ENCODE measurements at places on chromosomes 7 and 10. TPM values are rescaled to one million over a fixed set of nuclear protein-coding genes. Genes with fewer than 3 reads are reported as not detected.
A peak's percentile ranks its signal among the peaks of the same experiment; 100 is the strongest.

DNA sequence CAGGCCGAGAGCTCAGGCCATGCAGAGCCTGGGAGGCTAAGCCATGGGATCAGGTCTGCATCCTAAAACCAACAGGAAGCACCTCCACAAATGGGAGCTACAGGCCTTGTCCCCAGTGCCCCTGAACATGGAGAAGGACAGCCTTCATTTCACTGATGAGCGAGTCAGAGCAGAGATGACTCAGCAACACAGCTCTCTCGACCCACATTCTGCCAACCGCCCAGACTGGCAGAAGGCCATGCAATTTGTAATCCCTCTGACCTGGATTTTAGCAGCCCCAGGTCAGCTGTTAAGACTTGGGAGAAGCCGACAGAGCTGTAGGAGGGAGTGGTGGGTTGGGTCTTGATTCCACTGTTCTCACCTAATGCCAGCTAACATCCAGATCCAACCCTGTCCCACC, 25.5 kb downstream of the VOPP1 start:
- DNase-seq = peak; percentile 90

DNA sequence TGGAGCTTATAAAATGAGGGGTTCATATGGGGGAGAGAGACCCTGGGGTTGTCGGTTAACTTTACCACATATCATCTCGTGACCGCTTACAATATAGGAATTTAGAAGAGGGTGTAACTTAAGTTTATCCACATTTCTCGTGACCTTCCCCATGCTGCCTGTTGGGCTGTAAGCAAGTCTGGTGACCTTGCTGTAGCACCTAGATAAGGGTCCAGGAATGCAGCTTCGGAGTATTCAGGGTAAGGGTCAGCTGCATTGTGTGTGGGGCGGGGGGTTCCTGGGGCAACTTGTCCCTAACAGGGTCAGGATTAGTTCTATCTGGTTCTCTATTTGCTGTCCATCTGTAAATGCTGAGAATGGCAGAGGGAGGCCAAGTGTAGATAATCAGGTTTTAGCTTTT, 1.3 kb upstream of the CHST3 start:
- DNase-seq = no peak

- no peak for DNase-seq
Observed at GRCh38 chr10:35728341-35728740, 86.2 kb upstream of the FZD8 start.

The SEMA3D gene
- not detected for total RNA-seq

DNA sequence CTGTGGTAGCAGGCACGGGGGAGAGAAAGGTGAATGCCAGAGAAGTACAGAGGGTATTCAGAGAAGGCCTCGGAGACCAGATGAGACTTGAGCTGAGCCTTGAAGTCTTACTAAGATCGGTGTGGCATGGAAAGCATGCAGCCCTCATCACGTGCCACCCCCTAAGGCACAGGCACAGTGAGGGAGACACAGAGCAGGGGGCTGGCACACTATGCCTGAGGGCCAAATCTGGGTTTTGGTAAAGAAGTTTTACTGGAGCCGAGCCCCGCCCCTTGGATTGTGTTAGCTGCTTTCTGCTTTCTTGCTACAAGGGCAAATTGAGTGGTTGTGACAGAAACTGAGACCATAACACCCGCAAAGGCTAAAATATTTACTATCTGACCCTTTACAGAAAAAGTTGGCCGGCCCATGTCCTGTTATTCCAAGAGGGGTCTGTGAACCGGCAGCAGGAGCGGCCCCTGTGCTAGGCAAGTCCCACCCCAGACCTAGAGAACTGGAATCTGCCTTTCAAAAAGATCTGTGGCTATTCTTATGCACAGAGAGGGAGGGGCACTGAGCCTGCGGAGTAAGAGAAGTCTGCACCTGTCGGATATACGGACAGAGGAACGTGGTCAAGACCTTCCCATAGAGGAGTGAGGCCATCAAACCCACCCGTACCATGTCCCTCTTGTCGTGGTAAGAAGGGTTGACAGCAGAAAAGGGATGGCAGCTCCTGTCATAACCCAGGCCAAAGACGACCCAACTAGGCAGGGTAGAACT, 109.3 kb upstream of the RHEB start:
- DNase-seq = no peak

- DNase-seq = no peak
Observed at GRCh38 chr7:156889089-156889488, 3.9 kb downstream of the LMBR1 start.

The NME8 gene
- total RNA-seq = not detected

GRCh38 chr7:113304104-113304503, 185.8 kb upstream of the SMIM30 start:
- no peak for DNase-seq

The HOXA10 gene
- total RNA-seq = 22.1 TPM

The PLEKHS1 gene
- total RNA-seq = not detected

GRCh38 chr7:99579956-99580777, 17.9 kb upstream of the TMEM225B start:
- no peak for DNase-seq

The DYNC1I1 gene
- total RNA-seq = not detected

DNA sequence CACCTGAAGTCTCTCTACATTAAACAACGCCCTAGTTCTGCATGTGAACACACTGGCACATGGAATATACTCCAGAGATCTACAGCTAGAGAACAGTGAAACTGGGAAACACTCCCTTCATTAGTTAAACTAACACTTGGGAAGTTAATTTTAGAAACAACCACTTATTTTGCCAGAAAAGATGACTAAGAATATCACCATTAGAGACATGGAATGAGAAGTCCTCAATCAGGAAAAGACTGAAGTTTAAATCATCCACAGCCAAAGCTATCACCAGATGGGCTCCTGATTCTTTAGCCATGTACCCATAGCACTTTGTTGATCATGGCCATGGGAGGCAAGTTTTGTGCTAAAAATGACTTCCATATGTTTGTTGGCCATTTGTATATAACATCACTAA, 719.5 kb downstream of the KCNMA1 start:
- no peak for DNase-seq

DNA sequence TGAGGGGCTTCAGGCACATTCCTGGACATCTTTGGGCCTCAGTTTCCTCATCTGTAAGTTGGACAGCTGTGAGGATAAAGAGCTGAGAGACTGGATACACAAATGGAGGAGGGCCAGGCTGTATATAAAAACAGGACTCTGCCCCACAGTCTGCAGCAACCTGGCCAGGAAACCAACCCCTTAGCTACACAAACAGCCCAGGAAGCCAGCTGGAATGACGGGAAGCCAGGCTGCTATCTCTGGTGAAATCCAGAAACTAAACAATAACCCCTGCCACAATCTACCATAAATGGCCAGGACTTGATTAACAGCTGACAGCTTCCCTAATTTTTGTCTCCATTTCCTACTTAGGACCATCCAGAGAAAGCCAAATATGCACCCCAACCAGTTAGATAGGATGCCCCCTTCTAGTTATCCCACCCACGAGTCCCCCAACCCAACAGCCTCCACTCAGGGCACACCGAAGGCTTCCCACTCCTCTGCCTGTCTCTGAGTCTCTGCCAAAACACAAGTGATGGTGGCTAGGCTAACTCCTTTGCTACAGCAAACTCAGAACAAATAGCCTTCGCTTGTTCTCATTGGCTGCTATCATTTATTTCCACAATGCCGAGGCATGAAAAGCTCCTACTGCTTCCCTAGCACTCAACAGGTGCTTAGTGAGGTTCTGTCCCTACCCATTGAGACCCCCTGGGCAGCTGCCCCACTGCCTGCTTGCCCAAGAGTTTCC, 110.0 kb upstream of the TCF7L2 start:
- no peak for DNase-seq

DNA sequence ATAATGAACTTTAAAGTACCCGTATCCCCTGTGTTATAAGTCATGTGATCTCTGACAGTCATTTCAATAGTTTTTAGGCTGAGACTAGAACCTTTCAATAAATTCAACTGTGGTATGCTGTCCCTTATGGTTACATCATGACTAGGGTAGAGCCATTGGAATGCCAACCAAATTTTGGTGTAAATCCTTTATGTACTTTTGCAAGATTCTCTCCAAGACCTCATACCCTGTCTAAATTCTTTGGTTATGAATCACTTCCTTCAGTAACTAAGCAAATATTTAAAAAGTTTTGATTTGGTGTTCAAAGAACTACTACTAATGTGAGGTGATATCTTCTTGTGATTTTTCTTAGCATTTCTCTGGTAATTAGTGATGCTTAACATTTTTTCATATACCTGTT, 20.8 kb upstream of the OR6B1 start:
- DNase-seq = no peak

GRCh38 chr7:19060761-19061259, 56.6 kb downstream of the TWIST1 start:
- no peak for DNase-seq

The PKD1L1 gene
- total RNA-seq = not detected

The SLC16A12 gene
- 2.6 TPM for total RNA-seq

- DNase-seq = peak; percentile 52
Observed at GRCh38 chr7:139842401-139843210, 13.5 kb downstream of the TBXAS1 start.

The KIAA1549 gene
- total RNA-seq = 0.58 TPM

The GRID2IP gene
- total RNA-seq = not detected

The NUTM2E gene
- not detected for total RNA-seq

GRCh38 chr7:157857578-157858075, 520.8 kb downstream of the DNAJB6 start:
- no peak for DNase-seq

- DNase-seq = no peak
Observed at GRCh38 chr7:68604541-68604940, 993.7 kb upstream of the AUTS2 start.

DNA sequence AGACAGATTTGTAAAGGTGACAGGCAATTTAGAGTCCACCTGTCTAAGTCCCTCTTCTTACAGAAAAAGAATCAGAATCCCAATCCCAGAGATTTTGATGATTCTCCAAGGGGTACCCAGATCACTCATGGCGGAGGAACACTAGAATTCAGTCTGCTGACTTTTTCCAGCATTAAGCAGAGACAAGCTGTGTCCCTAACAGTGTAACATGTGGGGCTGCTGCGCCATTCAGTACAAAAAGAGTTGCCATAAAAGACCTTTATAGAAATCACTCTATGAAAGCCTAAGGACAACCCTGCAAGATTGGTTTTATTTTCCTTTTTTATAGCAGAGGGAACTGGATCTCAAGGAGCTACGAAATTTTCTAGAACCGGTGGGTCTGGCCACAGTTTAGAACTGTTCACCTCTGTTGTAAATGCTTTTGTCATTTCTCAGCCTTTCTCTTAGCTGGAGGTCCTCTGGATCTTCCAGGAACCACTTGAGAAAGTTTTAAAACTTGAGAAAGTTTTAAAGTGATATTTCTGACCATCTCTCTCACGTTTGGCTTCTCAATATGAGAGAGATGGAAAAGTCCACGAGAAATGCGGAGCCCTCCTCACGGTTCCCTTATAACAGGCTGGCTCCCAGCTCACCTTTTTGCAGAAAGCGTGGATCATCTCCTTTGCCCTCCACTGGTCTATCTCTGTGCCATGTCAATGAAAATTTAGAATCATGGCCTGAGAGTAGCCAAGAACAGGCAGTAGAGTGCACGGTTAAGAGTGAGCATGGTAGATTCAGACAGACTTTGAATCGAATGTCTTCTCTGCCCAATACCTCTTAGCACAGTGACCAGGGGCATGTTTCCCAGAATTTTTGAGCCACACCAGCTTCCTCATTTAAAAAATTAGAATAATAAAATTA, 826 bp downstream of the GIMAP7 start:
- no peak for DNase-seq

The ATP5MK gene
- 242 TPM for total RNA-seq

The SLC26A5 gene
- total RNA-seq = not detected

GRCh38 chr10:1230592-1231275, 174.5 kb downstream of the WDR37 start:
- no peak for DNase-seq

- DNase-seq = peak; percentile 28
Observed at GRCh38 chr10:63819753-63820329, 298.6 kb downstream of the REEP3 start.

GRCh38 chr7:8434290-8435002, 1.0 kb downstream of the NXPH1 start:
- DNase-seq = no peak

- no peak for DNase-seq
Observed at GRCh38 chr10:114713525-114714090, 55.5 kb upstream of the ABLIM1 start.

GRCh38 chr10:35641676-35642034, 441 bp downstream of the FZD8 start:
- DNase-seq = no peak

GRCh38 chr10:50511492-50512213, 112.1 kb downstream of the SGMS1 start:
- peak; percentile 30 for DNase-seq

The PPP1R3A gene
- total RNA-seq = not detected

DNA sequence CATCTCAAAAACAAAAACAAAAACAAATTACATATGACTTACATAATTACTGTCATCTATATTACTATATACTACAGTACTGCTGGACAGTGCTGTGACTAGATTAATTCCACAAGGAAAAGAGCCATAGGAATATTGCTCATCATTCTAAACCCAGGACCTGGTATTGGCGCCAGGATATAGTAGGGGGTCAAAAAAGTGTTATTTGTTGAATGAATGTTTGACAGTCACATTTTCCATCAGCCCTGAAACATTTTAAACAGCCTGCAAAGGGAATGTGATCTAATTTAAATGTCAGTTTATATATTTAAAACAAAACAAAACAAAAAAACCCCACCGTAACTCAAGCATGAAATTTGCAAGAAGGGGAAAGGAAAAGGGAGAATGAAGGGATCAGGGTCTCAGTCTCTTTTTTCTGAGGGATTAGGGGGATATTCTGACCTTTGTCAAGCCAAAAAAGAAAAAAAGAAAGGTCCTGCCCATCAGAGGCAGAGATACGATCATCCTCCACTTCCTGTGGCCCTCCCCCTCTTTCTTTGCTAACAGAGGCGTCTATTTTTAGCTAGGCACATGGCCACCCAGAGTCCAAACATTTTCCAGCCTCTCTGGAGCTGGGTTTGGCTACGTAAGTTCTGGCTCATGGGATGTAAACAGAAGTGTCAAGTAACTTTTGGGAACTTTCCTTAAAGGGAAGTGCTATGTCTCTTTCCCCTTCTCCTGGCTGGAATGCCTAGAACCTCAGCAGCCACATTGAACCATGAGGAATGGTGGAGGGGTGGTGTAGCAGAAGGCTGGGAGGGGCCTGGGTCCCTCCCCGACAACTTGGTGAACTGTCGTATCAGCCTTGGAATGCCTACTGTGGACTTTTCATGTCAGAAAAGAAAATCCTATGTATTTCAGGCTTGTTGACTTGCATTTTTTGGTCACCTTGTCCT, 44.6 kb upstream of the DLG5 start:
- DNase-seq = no peak

The MYL7 gene
- not detected for total RNA-seq

All from Caki2 (cell line).